ENCODE measurements at places on chromosomes 5 and 9.

GRCh38 chr5:88840495-88840894 lies 42.5 kb downstream of the MEF2C start:
- DNase-seq, result no peak

GRCh38 chr9:87336407-87336806 lies 161.3 kb upstream of the DAPK1 start:
- DNase-seq, result no peak

DNA sequence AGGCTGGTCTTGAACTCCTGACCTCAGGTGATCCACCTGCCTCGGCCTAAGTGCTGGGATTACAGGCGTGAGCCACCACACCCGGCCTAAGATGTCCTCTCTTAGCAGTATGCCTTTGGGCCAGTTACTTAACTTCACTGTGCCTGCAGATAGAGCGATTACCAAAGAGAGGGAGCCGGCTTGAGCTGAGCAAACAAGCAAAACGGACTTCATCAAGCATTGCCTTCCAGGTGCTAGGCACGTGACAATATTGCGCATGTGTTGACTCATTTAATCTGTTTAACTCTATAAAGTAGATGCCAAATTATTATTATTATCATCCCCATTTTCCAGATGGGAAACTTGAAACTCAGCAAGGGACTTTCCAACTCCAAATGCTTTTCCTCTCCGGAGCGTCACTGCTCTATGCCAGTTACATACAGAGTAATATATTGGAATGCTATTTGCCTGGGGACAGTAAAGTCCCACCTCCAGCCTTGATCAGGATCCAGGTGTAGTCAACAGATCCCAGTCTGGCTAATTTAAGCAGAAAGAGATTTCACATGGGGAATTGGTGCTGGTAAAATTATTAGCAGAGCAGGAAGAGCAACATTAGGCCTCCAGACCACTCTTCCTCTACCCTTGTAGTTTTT lies 5.6 kb upstream of the C9orf152 start:
- no peak for DNase-seq

DNA sequence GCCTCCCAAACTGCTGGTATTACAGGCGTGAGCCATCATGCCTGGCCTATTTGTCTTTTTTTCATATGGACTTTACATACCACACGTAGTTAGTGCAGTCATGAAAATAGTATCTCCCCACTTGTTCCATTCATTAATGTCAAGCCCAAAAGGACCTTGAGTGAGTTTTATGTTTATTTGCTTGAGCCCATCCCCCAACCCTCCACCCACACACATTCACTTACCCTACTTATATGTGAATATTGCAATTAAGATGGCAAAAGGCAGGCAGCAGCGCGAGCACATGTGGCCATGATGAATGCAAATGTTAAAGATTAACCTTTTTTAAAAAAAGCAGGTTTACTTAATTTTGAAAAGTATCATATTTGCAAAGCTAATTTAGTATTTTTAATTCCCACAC lies 24.9 kb upstream of the PIK3R1 start:
- no peak for DNase-seq

Measured in activated T-cell treated with anti-CD3 and anti-CD28 coated beads, Interleukin-2, amount 50 U/mL, for 72 hours (primary cell).